ENCODE measurements at places on chromosomes 7 and 10. TPM values are rescaled to one million over a fixed set of nuclear protein-coding genes. Genes with fewer than 3 reads are reported as not detected.

- no peak for DNase-seq
Measured at GRCh38 chr10:26173837-26174236, 42.7 kb upstream of the GAD2 start.

- no peak for DNase-seq
Measured at GRCh38 chr10:102634686-102635085, 9.6 kb upstream of the TRIM8 start.

GRCh38 chr7:128807191-128807590 is 15.4 kb downstream of the CCDC136 start:
- no peak for DNase-seq

DNA sequence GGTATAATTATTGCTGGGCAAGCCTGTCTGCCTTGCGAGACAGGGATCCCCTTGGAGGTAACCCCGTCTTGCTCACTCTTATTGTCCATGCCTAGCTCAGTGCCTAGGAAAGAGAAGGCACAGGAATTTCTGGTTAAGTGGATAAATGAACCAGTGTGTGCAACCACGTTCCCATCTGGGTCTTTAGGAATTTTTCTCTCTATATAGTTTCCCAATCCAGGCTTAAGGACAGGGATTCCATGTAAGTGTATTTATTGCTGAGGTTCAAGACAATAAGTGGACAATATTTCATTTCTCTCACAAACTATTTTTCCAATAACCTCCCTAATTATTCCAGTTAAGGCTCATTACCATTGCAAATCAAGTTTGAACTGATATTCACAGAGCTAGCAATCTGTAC is 8.9 kb upstream of the ADAM12 start:
- DNase-seq: no peak

DNA sequence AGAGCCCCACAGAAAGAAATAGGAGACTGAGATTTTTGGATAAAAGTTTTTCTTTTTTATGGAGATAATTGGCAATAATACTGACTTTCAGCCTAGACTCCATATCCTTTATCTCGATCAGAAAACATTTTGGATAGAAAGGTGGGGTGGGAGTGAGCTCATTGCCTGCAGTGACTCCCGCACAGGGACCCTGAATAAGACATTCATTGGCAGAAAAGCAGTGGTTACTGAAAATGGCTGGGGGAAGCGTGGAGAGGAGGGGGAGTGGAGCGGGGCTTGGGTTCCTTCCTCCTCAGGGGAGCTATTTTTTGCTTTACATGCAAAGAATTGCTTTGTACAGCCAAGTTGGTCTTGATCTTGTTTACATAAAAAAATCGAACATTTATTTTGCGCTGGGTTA is 90.4 kb upstream of the BMPER start:
- DNase-seq: no peak

GRCh38 chr7:138254444-138254843 is 178.2 kb downstream of the AKR1D1 start:
- no peak for DNase-seq

DNA sequence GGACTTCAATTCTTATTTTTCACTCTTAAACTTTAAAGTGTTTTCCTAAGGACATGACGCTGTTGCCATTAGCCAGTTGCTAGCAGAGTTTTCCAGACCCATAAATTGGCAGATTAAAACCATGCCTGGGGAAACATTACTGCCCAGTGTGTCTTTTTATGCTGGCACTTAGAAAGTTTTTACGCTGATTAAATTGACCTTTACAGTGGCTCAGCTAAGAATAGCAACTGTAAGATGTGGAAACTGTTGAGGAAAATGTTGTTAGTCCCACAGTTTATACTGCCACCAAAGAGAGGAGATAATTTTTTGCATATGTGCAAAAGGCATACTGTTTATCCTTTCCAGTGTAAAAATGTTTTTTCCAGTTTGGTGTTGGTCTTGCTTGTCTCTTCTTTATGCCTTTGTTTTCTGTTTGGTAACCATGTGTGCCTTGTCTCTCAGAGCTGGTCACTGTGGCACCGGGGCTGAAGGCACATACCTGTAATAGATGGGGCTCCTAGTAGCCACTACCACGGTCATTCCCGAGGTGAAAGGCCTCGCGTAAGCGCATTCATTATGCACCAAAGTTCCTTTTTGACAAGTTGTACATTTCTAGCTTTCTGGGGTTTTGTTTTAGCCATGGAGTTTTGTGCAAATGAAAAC is 45.3 kb downstream of the CYP17A1 start:
- DNase-seq: peak; percentile 37

SFR1 gene
- 9.2 TPM for total RNA-seq

TLL2 gene
- total RNA-seq: not detected

CARD11 gene
- 0.86 TPM for total RNA-seq

TMEM184A gene
- total RNA-seq: not detected

IGF2BP3 gene
- 0.48 TPM for total RNA-seq

CNNM2 gene
- total RNA-seq: 7.3 TPM

OR2A12 gene
- total RNA-seq: not detected

All from posterior vena cava (tissue), 2 donors.